Fibroblast of skin of left quadriceps (primary cell): ENCODE measurements at places on chromosomes 2 and 18.

DNA sequence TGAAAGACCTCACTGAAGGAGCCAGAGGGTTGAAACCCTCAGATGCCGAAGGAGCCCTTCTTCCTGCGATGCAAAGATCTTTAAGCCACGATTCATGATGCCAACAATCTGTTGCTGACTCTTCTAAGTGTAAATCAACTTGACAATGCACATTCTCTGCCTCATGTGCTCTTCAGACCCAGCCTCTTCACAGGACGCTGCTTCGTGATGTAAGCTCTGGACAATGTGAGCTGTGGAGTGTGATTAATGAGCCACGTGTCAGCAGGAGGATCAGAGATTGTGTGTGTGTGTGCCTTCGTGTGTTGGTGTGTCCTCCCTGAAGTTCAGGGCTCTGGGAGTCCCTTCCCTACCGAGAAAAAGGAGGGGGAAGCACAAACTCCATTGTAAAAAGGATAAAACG lies 26.5 kb upstream of the TWIST2 start:
- DNase-seq = peak; percentile 94

- no peak for DNase-seq
These were observed 17.3 kb upstream of the GTF2A1L start for GRCh38 chr2:48600204-48600813.

DNA sequence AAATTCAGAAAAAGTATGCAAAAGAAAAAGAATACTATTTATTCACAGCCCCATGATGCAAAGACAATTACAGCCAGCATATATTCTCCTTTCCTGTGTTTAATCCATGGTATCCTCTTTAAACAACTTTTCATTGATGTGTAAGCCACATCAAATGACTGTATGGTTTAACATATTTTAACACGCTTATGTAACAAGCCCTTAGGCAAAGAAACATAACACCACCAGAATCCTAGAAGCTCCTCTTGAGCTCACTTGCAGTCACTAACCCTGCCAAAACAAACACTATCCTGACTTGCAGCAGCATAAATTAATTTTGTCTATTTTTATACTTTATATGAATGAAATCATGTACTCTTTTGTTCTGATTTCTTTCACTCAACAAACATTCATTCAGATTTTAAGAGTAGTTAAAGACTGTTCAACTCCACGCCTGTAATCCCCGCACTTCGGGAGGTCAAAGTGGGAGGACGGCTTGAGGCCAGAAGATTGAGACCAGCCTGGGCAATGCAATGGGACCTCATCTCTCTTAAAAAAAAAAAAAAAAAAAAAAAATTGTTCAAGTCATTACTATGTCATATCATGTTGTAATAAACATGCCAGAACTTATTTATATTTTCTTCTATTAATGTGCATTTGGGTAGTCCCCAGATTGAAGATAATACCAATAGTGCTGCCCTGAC lies 226.3 kb downstream of the NBAS start:
- peak; percentile 34 for DNase-seq

- no peak for DNase-seq
These were observed 724 bp downstream of the NMS start for GRCh38 chr2:100470898-100471514.

DNA sequence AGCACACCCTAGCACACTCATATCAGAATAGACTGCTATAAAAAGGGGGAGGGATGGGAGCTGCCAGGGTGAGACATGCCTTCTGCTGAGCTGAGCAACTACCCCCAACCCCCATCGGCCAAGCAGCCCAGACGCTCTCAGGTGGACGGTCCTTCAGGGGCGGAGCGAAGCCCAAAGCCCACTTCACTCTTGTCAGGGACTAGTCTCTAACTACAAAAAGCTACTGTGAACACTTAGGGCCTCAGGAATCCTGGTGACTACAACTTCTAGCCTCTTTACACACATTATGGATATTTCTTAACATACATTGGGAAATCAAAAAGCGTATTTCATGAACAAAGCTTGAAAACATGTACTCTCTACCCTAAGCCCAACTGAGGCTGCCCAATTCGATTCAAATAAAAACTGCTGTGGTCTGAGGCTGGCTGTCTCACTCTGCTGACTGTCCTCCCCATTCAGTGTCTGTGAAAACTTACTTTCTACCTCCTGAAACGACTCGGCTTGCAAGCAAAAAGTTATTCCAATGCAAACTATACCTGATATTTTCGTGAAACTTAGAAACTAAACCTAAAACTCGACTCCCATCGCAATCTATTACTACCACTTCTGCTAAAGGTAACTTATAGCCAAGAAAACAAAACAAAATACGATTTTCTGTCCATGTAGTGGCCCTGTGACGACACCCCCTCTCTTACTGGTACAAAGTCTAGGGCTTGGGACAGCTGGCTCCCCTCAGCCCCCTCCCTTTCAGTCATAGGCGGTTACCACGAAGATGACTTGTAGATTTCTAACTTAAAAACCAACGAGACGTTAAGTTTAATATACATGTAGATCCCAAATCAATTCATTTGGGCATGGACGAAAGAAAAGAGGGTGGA lies 1.2 kb downstream of the SERTAD2 start:
- no peak for DNase-seq

- peak; percentile 48 for DNase-seq
These were observed 58.6 kb upstream of the AFF3 start for GRCh38 chr2:100200985-100201384.

- DNase-seq = no peak
These were observed 51.8 kb downstream of the PMS1 start for GRCh38 chr2:189835855-189836558.

DNA sequence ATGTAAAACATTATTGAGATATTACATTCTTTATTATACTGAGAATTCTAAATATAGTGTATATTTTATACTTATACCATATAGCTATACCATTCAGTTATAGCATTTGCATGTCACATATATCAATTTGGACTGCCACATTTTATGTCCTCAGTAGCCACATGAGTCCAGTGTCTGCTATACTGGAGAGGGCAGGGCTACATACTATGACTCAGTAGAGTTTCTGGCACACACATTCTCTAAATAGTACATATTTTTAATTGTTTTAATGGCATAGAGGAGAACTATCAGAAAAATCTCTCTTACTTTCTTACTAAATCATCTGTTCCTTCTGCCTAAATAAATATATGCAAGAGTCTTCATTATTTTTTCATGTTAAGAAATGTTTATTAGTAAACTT lies 55.4 kb upstream of the COL5A2 start:
- DNase-seq = no peak

GRCh38 chr18:59466980-59467379 lies 107.9 kb upstream of the LMAN1 start:
- DNase-seq = no peak

DNA sequence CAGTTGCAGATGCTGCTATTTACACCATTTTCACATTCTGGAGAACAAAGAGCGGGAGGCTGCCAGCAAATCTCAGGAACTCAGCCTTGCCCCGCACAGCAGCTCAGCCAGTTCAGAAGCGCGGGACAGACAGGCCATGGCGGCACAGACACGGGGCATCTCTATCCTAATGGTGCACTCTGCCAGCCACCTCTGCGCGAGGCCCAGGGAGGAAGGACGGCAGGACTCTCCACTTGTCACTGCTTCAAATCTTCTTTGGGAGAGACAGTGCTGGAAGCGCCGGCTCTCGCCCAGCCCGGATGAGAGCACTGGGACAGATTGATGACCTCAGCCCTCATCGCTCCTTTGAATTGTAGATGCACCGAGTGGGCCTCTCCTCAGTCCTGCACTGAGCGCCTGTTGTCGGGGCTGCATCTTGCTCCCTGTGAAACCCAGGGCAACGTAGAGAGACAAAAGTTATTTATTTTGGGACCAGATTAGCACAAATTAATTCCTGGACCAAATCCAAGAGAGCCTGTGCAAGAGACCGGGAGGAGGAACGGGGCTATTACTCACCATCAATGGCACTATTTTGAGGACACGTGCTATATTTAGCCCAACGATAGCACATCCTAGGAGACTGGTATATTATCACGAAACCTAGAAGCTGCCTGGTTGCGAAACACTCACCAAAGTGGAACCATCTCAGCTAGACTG lies 211.4 kb upstream of the SMIM21 start:
- DNase-seq = peak; percentile 68

- DNase-seq = no peak
These were observed 181.6 kb downstream of the ZNF521 start for GRCh38 chr18:25170402-25170801.

GRCh38 chr2:210410542-210410941 lies 66.0 kb downstream of the LANCL1 start:
- no peak for DNase-seq

DNA sequence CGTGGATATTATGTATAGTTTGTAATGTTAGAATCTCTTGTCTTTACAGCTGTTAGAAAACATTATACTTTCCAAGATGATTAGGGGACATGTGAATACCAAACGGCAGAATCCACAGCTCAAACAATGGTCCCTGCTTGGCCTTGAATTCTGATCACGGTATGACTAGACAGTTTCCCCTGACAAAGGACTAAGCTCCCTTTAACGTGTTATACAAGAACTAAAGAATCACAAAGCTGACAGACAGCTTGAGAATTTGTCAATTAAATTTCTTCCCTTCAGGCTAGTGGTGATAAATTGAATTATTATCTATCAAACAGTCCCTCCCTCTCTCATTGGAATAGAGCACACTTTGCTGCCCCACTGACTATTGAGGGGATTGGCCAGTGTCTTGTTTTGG lies 359.2 kb upstream of the ID2 start:
- no peak for DNase-seq

DNA sequence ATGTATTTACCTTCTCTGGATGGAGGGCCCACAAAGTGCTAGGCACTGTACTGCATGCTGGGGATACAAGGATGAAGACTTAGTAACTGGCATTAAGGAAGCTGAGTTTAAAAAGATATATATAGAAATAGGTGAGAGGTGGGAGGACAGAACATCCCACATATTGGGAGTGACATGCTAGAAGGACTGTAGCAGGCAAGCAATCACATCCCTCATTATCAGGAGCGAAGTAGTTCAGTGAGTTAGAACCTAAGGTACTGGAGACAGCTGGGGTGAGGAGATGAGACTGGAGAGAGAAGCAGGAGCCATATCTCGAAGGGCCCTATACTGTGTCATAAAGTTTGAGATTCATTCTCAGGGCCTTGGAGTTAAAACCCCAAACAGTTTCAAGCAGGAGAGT lies 10.9 kb upstream of the OSBPL1A start:
- DNase-seq = no peak

GRCh38 chr2:235204948-235205347 lies 253.1 kb downstream of the SH3BP4 start:
- DNase-seq = no peak

DNA sequence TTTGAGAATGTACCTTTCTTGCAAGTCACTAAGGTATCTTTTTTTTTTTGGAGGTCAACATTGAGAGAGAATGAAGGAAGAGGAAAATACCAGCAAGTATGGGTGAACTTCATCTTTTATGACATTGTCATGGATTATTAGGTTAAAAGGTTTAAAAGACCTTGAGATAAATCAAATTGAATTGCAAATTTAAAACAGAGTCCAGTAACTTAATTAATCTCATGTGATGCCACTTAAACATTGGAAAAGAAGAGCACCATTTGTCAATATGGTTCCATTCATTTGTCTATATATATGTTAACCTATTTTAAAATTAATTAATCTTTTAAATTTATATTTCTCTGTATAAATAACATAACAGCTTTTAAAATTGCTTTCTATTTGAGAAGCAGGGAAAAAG lies 83.8 kb downstream of the PPP1R1C start:
- no peak for DNase-seq

DNA sequence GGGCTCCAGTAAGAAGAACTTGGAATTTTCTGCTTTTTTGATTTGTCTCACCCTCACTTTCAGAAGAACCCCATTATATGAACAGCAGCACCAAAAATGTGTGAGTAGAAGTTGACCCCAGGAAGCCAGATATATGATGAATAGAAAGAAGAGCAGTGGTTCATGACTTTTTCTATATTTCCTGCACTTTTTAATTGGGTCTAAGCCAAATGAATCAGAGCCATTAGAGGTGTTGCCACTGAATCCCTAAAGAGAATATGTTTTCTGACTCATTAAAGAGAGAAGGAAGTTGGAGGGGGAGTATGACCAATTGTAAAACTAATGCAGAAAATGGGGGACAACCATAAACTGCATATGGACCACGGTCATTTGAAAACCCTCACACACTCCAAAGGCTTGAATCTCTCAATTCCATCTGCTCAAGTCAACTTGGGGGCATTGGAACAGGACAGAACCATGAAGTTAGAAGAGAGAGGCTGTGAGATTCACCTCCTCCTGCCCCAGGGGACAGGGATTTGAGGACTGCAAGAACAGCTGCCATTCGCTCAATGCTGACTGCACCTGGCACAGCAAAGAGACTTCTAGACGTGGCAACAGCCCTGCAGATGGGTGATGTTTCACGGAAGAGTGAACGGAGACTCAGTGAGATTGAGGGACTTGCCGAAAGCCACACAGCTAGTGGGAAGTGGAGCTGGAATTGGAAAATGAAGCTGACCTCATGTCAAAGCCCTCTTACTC lies 3.0 kb downstream of the DAPL1 start:
- DNase-seq = peak; percentile 14

- no peak for DNase-seq
These were observed 217.1 kb downstream of the DYSF start for GRCh38 chr2:71670430-71670795.

DNA sequence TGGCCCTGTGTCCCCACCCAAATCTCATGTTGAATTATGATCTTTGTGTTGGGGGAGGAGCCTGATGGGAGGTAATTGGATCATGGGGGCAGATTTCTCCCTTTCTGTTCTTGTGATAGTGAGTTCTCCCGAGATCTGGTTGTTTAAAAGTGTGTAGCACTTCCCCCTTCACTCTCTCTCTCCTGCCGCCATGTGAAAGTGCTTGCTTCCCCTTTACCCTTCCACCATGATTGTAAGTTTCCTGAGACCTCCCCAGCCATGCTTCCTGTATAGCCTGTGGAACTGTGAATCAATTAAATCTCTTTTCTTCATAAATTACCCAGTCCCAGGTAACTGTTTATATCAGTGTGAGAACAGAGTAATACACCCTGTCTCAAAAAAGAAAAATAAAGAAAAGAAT lies 25.5 kb downstream of the LRRFIP1 start:
- no peak for DNase-seq

- no peak for DNase-seq
These were observed 96.9 kb upstream of the ZNF236 start for GRCh38 chr18:76725445-76725844.

GRCh38 chr18:11419338-11419737 lies 190.1 kb upstream of the SLC35G4 start:
- DNase-seq = no peak
